ENCODE measurements at places on chromosomes 12 and 14.

DNA sequence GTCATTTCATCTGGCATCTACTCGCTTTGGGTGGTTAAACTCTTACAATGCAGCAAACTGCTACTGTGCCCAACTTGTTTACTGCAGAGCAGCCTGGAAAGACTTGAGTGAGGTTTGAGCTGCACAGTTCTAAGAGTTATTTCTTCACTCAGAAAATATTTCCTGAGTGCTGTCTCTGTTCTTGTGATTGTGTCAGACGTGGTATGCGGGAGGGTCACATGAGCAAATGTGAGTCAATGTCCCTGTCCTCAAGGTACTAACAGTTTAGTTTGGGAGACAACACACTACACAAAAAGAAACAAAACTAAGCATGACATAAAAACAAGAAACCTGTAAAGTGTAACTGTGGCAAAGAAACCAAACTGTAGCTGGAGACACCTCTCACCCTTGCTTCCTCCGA is 32.4 kb downstream of the FLVCR2 start:
- no peak for DNase-seq

DNA sequence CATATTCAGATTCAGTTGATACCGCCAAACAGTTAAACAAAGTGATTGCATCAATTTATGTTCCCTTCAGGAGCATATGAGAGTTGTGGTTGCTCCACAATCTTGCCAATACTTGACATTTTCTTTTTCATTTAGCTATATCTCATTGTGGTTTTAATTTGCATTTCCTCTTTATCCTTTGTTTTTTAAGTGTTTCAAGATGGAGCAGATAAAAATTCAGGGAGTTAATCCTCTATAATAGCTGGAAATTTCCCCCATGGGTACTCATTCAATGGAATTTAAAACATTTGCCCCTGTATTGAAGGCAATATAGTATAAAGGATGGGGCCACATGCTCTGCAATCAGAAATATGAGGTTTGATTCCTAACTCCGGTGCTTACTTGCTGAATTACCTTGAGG is 1.1 kb upstream of the EXD2 start:
- no peak for DNase-seq

DNA sequence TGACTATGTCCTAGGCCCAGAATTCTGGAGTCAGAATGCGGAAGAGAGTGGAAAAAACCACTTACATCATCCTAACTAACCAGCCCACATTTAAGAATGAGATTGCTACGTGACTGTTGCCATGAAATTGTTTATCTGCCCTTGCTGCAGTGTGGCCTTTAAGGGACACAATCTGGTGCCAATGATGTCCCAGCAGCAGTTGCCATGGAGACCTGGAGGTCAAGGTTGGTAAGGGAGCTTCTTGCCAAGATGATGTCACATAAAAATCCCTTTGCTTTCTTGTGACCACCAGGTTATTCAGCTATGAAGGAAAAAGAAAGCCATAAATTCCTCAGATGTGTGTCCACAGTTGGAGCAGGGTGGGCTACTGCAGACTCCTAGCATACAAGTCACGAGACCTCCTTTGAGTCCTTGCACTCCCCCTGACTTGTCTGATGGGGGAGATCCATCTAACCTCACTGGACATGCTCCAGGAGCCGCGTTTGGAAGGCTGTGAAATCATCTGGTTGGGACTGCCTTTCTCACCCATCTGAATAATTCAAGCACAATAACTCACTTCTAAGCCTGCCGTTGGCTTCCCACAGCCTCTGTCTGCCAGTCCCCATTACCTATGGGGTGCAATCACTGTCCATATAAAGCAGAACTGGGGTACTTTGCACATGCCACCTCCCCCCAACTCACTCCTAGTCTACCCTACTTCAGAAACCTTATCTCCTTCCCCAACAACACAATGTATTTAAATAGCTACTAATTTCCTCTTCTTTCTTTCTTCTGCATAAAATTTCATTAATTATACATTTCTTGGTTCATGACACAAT is 165.6 kb downstream of the ZFP36L1 start:
- DNase-seq = no peak

GRCh38 chr14:60922050-60922449 is 58.8 kb downstream of the TRMT5 start:
- peak; percentile 40 for DNase-seq

DNA sequence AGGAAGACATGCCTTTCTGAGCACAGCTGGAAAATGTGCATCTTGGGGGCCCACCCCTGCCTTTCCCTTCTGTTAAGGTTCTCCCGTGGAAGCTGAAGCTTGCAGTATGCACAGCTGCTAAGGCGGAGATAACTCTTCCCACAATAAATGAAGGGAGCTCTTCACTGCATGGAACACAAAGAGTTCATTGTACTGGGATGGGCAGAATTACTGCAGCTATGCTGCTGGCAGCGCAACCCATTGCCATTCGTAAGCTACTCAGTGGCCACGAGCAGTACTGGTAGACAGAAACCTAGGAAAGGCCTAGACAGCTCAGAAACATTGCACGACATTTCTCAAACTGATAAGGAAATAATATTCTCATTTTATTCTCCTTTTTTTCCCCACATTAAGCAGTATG is 310.2 kb downstream of the MDGA2 start:
- DNase-seq = no peak

- DNase-seq = no peak
Observed at GRCh38 chr12:50784501-50784900, 20.6 kb downstream of the ATF1 start.

- DNase-seq = no peak
Observed at GRCh38 chr12:105476616-105477015, 146.1 kb downstream of the C12orf75 start.
